ENCODE measurements at places on chromosomes 1 and 21.
A peak's percentile ranks its signal among the peaks of the same experiment; 100 is the strongest.

DNA sequence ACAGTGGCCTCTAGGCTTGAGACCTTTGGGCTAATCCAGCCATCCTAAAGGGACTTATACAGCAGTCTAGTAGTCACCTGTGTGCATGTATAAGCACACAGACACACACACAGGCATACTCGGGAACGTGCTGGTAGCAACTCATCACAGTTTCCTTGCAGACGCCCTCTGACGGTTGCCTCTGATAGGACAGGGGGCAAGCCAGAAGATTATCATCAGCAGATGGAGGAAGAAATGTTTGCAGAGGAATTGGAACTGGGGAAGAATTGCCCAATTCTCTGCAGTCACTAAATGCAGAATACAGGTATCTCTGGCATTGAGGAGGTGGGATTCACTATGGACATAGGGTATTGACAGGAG lies 222.2 kb downstream of the C1orf94 start:
- no peak for DNase-seq

DNA sequence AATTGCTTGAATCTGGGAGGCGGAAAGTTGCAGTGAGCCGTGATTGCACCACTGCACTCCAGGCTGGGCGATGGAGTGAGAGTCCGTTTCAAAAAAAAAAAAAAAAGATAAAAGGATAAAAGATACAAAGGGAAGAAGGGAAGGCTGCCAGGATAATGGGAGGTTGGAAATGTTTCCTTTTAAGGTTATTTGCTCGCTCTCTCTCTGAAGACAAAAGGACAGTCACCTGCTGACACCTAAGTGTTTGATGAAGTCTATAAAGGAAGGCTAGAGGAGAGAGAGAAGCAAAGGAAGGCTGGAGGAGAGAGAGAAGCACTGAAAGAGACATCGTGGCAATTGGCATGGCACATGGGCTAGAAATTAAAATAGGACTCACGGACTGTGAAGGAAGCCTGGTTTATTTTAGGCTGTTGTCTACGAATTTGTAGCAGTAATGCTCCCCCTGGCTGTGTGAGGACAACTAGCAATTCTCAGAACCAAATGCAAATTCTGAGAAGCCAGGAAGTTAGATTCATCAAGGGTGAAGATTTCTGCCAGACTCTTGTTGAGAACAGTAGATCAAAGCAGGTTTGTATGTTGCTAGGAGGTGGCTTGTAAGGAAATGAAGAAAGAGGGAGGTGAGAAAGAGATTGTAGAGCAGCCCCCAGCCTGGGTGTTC lies 154.2 kb downstream of the ZP4 start:
- DNase-seq = peak; percentile 31

- DNase-seq = no peak
Observed at GRCh38 chr1:23684415-23684814, 7.2 kb upstream of the RPL11 start.

GRCh38 chr1:232211149-232211548 lies 418.8 kb downstream of the SIPA1L2 start:
- DNase-seq = no peak

GRCh38 chr1:44924835-44925464 lies 61.4 kb downstream of the EIF2B3 start:
- peak; percentile 22 for DNase-seq

GRCh38 chr1:29320156-29320940 lies 84.0 kb downstream of the PTPRU start:
- no peak for DNase-seq

- DNase-seq = no peak
Observed at GRCh38 chr21:29654855-29655254, 284.9 kb downstream of the GRIK1 start.

DNA sequence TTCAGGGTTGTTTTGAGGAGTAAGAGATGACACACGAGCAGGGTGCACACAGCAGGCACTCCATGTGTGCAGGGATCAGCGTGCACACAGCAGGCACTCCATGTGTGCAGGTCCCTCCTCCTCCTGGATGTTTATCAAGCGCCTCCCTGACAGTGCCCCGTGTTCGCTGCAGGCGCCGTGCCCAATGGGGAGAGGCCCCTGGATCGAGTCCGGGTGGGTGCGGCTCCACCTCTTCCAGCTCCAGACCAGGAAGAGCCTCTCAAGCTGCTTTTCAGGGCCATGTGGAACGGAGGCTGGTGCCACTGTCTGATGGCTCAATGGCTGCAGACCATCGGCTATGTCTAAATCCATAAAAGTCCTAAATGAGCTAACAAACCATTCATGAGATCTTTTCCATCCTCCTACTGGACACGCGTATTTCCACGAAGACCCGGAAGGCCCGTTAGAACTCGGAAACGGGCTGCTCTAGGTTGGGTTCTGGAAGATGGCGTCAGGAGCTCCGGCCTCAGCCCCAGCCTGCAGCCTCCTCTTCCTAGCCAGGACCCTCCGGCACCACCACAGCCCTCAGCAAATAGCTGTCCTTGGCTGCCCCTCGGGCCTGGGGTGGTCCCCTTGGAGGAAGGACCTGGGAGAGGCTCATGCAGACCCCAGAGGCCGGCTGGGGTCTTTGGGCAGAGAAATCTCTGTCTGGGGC lies 36.0 kb downstream of the RRP1 start:
- DNase-seq = no peak

GRCh38 chr1:160628799-160629263 lies 18.0 kb downstream of the SLAMF1 start:
- peak; percentile 58 for DNase-seq

- no peak for DNase-seq
Observed at GRCh38 chr21:41418956-41419680, 6.9 kb upstream of the MX1 start.

GRCh38 chr1:37479255-37480124 lies 5.1 kb downstream of the ZC3H12A start:
- DNase-seq = peak; percentile 91

GRCh38 chr1:231691618-231692259 lies 65.1 kb downstream of the DISC1 start:
- DNase-seq = no peak

DNA sequence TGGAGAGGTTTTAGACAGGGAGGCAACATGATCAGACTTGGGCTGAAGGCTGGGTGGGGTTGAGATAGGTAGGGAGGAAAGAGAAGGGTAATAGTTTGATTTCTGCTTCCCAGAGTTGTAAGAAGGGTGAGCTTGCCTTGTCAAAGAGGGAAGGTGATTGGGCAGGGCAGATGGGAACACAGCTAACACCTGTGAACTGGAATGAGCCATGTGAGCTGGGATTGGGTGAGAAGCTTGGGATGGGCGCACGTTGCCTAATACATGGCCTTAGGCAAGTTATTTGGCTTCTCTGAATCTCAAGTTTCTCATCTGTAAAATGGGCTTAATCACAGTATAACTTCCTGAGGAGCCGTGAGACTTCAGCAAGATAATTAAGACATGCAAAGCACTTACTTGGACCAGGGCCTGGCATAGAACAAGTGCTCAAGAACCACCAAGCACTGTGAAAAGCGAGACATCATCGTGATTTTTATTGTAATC lies 33.8 kb upstream of the ID3 start:
- no peak for DNase-seq

DNA sequence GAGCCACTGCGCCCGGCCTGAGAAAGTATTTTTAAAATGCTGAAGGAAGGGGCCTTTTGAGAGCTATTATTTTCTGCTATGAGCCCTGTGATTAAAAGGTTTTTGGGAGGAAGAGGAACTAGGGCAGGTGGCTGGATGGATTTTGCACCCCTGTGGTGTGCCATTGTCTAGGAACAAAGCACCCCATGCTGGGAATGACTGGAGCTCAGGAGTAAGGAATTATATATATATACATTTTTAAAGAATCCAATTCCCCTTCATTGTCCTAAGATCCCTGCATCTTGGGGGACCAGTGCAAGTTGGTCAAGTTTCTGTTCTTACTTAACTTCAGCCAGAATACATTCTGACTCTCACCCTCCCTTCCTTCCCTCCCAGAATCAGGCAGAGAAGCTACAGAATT lies 91.6 kb downstream of the ZNF648 start:
- DNase-seq = no peak

DNA sequence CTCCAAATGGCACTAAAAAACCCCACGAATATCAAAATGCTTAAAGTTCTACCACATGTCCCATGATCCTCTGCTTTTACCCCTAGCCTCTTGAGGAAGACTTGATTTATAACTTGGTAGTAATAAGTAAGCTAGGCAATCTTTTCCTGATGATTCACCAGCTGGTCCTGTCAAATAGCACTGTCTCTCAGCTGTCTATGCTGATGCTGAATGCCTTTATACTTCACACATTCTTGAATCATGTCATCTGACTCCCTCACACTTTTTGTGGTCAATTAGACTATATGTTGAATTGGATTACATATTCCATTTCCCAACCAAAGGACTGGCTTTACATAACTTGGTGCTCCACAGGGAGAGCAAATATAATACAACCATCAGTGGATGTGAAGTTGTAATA lies 16.6 kb downstream of the C21orf91 start:
- no peak for DNase-seq

GRCh38 chr1:97297611-97298010 lies 576.0 kb downstream of the PTBP2 start:
- DNase-seq = no peak

GRCh38 chr1:241787691-241788090 lies 60.3 kb upstream of the EXO1 start:
- no peak for DNase-seq

- DNase-seq = no peak
Observed at GRCh38 chr1:19903621-19904020, 19.8 kb downstream of the PLA2G2E start.

DNA sequence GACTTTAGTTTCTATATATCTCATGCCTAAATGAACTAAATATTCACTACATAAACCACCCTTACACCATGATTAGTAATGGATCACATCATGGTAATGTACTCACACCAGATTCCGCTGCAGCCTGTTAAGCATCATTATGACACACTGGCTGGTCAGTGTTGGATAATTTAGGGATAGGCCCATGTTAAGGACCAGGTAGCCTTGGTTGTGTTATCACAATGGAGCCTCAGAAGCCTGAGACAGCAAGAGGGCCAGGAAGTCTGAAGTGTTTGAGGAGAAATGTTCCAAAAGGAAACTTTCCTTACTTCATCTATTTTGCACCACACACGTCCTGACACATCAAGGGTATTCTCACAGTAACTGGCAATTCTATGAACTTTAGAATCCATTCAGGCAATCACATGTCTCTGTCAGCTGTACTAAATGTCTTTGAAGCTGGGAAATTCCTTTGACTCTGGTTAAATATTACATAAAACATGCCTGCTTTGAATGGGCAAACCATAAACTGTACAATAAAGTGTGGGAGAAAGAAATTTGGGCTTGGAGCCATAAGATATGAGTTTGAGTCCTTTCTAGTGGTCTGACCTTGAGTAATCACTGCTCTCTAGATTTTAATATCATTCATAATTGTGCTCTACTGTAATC lies 105.3 kb upstream of the DPT start:
- no peak for DNase-seq

GRCh38 chr1:159845751-159846629 lies 16.5 kb downstream of the VSIG8 start:
- no peak for DNase-seq

DNA sequence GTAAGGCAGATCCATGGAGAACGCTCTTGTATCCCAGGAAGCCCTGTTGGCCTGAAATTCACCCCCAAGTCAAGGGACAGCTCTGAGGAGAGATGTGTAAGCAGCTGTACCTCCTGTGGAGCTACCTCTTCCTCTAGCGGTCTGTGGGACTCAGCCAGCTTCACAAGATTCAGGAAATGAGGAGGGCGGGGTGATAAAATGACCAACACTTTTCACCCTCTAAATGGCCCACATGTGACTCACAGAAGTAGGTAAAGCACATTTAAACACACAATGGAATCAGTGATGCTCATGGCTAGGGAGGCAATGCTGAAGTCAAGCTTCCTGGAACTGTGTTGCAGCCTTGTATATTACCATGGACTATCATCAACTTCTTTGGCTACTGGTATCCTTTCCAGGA lies at the start of gene SH2D1B:
Gene SH2D1B, minus strand, starts transcription at position 135 of the 400 bp plus-strand sequence. Its CDS starts 120 bp downstream, at position 15.
- DNase-seq = no peak

DNA sequence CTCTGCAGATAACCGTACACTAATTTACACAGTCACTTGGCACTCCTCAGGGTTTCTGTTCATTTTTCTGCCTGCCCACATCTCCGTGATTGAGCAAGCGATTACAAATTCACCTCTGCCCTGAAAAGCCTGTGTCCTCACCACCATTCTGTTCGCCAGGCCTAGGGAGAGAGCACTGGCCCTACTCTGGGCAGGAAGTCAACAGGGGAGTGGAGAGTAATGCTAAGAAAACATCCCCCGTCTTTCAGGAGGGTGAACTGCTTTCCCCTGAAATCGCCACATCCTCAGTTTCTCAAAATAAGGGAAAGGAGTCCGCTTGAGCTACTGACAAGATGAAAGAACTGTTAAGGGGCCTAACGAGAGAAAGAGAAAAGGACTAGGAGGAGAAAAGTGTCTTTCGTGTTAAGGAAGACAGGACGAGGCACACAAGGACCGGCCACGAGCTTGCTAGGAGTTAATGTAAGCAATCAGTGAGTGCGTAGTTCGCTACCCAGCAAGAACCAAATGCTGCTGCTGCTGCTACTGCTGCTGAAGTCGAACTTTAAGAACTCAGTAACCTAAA lies 632 bp downstream of the PEX19 start:
- no peak for DNase-seq

DNA sequence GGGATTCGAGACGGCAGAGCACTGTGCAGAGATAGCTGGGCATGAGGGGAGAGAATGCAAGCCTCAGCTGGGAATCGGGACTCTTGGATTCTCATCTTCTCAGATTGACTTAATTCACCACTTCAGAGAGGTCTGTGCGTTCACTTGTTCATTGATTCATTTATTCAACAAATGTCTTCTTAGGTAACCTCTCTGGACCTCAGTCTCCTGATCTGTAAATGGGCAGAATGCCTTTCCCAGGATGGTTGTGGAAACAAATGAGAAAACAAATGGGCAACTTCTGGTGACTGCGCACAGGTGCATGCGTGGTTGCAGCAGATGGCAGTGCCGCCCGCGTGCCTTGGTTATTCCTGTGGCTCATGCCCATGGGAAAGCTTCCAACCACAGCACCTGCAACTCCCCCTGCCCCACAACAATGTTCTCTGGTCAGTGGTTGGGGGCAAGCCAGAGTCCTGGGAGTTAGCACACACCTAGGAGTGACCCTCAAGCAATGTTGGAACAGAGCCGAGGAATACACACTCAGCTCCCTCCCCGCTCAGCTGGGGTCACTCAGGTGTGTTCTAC lies 110.1 kb upstream of the RUNX3 start:
- no peak for DNase-seq

DNA sequence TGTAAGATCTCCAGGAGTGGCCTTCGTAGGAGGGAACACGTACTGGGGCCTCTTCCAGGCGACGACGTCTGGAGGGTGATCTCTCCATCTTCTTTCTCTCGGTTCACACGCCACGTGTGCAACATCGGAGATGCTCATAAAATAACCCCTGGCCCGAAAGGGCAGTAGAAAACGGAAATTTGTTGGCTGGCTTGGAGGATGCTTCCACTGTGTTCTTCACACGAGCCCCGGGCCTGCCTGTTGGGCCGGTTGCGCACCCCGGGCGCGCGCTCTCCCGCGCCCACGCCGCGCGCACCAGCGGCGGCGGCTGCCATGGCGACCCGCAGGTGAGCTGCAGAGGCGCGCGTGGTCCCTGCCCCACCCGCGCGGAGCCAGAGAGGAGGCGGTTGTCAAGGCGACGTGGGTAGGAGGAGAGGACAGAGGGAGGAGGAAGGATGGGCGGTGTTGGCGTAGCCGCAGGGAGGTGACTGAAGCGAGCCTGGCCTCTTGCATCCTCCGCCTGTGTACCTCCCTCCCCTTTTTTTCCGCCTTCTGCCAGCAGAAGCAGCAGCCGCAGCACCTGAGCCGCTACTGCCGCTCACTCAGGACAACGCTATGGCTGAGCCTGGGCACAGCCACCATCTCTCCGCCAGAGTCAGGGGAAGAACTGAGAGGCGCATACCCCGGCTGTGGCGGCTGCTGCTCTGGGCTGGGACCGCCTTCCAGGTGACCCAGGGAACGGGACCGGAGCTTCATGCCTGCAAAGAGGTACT lies at the start of gene ELAPOR1:
Gene ELAPOR1, plus strand, starts transcription at position 526 of the 752 bp plus-strand sequence. Its CDS starts 69 bp downstream, at position 595.
- DNase-seq = peak; percentile 92

GRCh38 chr1:112358798-112359408 lies 37.1 kb upstream of the CTTNBP2NL start:
- DNase-seq = peak; percentile 50
